Brain pericyte (primary cell): ENCODE measurements at places on chromosomes 11 and 22.

DNA sequence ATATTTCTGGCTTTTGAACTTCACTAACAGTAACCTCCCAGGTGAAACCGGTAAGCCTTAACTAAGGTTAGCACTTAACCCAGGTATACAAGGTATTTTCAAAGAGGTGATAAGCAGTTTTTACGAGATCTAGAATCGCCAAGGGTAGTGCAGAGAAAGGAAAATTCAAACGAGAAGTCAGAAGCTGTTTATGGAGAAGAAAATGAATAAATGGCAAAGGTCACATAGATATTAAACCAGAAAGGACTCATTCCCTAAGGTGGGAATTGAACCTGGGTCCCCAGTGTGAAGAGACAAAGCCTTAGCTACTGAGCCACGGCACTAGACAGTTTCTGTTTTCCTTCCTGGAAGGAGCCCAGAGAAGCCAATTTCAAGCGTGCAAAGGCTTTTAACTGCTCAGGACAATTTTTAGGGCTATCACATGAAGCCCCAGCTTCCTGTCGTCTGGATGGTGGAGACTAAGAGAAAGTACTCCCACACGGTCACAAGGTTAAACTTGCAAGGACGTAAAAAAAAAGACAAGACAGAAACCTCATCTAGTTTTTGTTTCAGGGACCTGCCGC, 5.7 kb upstream of the C1QTNF6 start:
- DNase-seq: no peak

- DNase-seq: no peak
These were observed 50.2 kb downstream of the TECTA start for GRCh38 chr11:121151207-121151688.

- DNase-seq: no peak
These were observed 40.6 kb downstream of the NECTIN1 start for GRCh38 chr11:119688356-119688755.

DNA sequence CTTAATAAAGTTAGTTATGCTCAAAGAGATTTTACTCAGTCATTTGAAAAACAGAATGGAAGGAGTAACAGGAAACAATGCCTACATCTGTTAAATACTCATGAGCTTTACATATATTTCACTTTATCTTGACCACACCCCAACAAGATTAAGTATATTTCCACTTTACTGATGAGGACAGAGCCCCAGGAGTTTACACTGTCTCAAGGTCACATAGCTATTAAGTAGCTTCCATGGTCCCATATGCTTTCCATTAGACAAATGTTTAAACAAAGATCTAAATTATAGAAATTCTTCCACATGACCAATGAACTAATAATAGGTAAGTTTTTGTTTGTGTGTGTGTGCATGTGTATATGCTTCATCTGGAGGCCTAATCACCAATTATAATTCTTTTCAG, 30.2 kb downstream of the MRTFA start:
- DNase-seq: no peak

DNA sequence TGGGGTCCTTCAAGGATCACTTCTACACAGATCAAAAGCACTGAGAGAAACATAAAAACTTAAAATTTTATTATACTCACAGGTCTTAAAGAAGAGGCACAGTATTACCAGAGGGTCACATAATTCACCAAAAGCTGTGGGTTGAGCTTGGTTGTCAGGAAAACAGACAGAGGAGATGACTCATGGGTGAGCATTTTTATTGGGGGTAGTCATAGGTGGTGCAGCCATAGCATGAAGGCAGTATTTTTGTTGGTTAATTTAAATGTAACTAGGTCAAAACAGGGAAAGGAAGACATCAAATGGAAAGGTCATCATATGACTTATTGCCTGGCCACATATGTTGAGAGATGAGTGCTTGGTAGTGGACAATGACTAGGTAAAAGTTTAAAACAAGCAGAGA, 24.2 kb downstream of the OR5B17 start:
- peak; percentile 8 for DNase-seq

- DNase-seq: no peak
These were observed 28.0 kb upstream of the ZC3H12C start for GRCh38 chr11:110065189-110065588.

DNA sequence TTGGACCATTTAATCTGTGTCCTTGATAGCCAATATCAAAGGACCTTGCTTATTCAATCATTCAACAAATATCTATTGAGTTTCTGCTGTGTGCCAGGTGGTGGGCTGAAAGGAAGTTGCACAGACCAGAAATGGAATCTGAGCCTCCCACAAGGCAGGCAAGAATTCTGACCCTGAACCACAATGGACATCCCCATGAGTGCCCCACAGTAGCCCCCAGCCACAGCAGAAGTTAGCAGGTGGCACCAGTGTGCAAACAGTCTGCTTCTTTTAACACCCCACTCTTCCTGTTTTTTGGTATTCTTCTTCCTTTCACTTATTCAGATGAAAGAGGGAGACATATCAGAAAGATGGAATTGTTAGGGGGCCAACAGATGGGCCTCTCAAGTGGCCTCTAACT, 12.2 kb upstream of the SERPING1 start:
- no peak for DNase-seq

DNA sequence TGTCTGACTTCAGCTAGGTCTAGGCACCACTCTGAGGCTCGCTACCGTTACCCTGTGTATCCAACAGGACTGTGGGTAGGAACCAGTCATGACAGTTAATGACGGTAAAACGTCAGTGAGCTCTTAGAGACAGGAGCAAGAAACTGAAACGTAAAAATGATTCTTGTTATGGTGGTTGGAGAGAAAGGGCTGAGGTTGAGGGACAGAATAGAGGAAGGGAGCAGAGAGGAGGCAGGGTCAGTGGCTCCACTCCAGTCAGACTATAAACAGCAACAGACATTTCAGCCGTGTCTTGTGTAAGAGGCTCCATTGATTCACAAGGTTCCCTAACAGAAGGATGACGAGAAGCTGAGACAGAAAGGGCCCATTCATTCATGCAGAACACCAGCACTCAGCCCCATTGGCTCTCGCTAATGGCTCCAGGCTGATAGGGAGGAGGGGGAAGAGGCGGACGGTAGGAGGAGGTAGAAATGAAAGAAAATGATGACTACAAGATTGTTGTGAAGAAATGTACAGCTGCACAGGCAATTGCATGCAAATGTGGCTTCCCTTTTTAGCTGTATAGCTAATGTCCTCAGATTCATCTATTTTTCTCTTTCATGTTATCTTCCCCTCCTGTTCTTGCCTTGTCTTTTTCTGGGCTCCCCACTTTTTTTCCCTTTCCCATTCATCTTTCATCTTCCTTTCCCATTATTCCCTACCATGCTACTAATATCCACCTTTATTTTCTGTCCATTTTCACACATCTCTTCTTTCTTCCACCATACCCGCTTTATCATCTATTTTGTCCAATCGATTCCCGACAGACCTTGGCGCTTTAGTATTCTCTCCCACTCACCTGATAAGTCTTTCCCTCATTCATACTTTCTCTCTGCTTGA, 34.3 kb downstream of the ETS1 start:
- no peak for DNase-seq

DNA sequence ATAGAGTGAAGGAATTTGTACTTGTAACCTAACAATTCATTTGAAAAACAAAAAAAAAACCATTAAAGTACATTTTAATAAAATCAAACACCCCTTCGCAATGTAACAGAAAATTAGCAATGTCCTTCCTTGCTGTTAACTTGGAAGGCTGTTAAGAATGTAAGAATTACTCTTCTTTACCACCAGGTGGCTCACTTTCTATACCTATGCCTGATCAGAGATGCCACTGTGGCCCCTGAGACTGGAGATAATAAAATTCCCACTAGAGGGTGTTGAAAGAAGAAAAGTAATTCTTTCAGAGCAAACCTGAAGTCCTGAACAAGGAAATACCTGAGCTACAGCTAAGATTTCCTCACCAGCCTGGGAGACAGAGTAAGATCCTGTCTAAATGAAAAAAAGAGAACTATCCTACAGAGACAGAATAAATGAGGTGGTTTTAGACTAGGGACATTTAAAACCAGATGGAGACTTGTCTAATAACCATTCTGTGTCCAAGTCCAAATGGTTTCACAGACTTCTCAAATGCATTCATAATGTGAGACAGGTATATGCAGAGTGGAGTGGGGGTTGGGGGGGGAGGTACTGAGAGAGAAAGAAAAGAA, 1089.3 kb downstream of the FAM181B start:
- no peak for DNase-seq

DNA sequence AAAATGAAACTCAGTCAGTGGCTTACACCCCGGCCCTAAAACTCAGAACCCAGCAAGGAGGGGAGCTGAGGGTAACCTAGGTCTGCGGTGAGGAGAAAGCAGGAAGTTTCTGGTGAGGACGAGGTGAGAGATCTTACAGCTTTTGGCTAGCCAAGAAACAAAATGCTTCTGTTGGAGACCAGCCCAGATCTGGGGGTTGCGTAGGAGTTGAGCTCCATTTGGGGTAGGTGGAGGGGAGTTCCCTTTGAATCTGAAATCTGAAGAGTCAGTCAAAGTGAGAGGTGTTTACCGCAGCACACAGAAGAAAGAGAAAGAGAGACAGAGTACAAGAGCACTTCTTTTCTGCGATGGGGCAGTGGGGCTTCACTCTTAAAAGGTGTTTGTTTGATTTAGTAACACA, 29.6 kb downstream of the EHF start:
- DNase-seq: no peak

GRCh38 chr11:9851366-9851765, 187.5 kb downstream of the SWAP70 start:
- DNase-seq: no peak

GRCh38 chr22:37420686-37421467, 6.4 kb downstream of the ELFN2 start:
- DNase-seq: no peak

DNA sequence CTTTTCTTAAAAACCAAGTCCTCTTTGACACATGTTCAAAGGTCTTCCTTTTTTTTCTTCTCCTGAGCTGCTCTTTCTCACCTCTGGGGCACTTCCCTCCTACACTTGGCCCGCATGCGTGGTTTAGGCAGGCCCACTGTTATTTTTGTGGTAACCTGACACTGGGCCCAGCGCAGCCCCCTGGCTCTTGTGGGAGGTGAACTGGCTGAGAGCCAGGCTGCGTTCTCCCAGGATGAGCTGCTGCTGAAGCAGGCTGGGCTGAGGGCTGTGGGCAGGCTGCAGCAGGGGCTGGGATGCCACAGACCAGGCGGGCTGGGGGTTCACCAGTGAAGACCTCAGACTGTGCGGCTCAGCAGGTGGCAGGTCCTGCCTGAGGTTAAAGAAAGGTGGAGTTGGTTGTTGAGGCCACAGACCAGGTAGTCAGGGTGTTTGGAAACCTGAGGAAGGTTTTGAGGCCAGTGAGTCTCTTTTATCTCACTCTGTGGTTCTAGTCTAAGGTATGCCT, 72.4 kb downstream of the TEAD1 start:
- peak; percentile 82 for DNase-seq

DNA sequence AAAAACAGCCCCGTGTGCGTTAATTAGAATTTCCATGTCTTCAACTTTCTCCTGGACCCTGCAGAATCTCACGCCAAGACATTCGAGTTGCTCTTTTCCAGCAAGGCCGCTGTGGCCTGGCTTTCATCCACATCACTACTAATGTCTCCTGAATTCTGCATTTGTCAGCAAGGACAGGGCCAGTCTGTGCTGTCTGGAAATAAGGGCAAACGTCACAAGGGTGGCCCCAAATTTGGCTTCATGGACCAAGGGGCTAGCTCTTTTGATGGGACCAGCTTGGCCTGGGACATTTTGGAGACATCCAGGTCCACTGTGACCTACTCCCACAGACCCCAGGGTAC, 33.4 kb downstream of the KCNQ1OT1 start:
- no peak for DNase-seq

GRCh38 chr11:46983598-46983997, 47.0 kb downstream of the CSTPP1 start:
- no peak for DNase-seq

- peak; percentile 25 for DNase-seq
These were observed 74.0 kb upstream of the TCF20 start for GRCh38 chr22:42344361-42344905.

DNA sequence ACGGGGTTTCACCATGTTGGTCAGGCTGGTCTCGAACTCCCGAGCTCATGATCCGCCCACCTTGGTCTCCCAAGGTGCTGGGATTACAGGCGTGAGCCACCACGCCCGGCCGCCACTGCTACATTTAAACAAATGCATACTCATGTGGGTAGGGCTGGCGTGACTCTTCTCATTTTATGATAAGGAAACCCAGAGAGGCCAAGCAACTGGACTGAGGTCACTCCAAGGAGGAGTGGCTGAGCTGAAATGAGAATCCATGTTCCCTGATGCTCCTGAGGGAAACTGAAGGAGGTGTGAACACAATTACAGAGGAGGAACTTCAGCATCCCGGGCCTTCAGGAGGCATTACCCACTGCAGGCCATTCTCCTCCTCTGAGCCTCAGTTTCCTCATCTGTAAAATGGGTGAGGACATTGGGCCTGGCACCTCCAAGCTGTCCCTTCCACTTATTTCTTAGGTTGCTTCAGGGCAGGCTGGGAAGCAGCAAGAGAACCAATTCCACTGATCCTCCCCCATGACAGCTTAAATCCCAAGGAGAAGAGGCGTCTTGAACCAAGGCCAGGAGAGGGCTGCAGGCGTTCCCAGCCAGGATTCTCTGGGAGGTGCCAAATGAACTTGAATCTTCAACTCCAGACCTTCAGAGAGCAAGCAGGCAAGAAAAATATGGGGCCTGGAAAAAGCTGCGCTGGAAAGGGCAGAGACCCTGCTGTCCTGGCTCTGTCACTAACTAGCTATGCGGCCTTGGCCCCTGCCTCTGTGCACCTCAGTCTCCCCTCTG, 2.9 kb downstream of the TST start:
- no peak for DNase-seq

- DNase-seq: no peak
These were observed 1.4 kb upstream of the DHCR7 start for GRCh38 chr11:71449596-71449995.

- no peak for DNase-seq
These were observed 100.2 kb upstream of the CHRM4 start for GRCh38 chr11:46491661-46492330.

DNA sequence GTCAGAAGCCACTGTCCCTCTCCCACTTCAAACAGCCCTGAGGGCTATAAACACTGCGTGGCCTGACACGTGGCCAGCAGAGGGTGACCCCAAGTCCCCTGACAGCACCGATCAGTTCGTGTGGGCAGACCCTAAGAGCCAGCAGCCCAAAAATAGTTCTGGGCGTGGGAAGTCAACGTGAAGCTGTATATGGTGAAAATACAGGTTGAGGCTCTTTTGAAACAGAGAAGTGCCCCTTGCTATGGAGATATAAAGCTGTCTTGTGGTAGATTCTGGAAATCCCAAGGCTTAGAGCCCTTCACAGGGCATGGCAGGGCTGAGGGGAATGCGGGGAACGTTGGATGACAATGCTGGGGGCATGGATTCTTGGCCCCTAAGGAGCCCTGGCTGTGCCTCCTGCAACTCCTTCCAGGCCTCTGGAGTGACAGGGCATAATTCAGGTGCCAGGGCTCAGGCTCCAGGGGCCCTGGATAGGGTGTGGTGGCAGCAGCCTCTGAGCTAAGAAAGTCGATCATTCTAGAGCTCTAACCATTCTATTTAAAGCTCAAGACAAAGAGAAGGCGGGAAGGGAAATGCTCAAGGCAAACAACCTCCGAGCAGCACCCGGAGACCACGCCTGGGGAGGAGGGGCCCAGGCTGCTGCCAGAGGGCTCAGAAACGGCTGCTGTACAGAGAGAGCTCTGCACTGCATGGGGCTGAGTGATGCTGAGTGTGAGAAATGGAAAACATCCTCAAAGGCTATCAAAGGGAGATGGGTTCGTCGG, 60.4 kb upstream of the CD5 start:
- peak; percentile 10 for DNase-seq
